ENCODE measurements at places on chromosomes 7 and 10. TPM values are rescaled to one million over a fixed set of nuclear protein-coding genes. Genes with fewer than 3 reads are reported as not detected.

ADCY1 gene
- 4.3 TPM for total RNA-seq

LRMDA gene
- 22.6 TPM for total RNA-seq

GLUD1 gene
- total RNA-seq = 121 TPM

SLC16A12 gene
- 22.7 TPM for total RNA-seq

PRKG1 gene
- total RNA-seq = 38.4 TPM

HMX3 gene
- total RNA-seq = 0.82 TPM

CALN1 gene
- total RNA-seq = 0.23 TPM

TLL2 gene
- total RNA-seq = 0.53 TPM

GLCCI1 gene
- total RNA-seq = 22.8 TPM

OR2A7 gene
- total RNA-seq = 17.2 TPM

SPDYE1 gene
- total RNA-seq = not detected

RTKN2 gene
- total RNA-seq = 5.7 TPM

OR2A42 gene
- total RNA-seq = 0.06 TPM

TMEM225B gene
- 1.6 TPM for total RNA-seq

ELFN1 gene
- total RNA-seq = 21.7 TPM

NEUROG3 gene
- total RNA-seq = not detected

STOX1 gene
- 5.4 TPM for total RNA-seq

ZSCAN21 gene
- total RNA-seq = 14.6 TPM

ERCC6 gene
- 20.7 TPM for total RNA-seq

SH3PXD2A gene
- 37.0 TPM for total RNA-seq

GDF2 gene
- not detected for total RNA-seq

XRCC2 gene
- 4.1 TPM for total RNA-seq
